ENCODE measurements at places on chromosomes 3 and 15. TPM values are rescaled to one million over a fixed set of nuclear protein-coding genes. Genes with fewer than 3 reads are reported as not detected.

The VWA5B2 gene
- 0.11 TPM for polyA plus RNA-seq

The PRICKLE2 gene
- 3.5 TPM for polyA plus RNA-seq

- no peak for DNase-seq
- no peaks in the 10 kb centered on the region for H3K4me1 ChIP-seq
- H3K27me3 ChIP-seq, result no peaks in the 10 kb centered on the region
- no peaks in the 10 kb centered on the region for H3K36me3 ChIP-seq
- H3K27ac ChIP-seq, result no peak overlapping the region
- no peak overlapping the region for H3K4me3 ChIP-seq
Measured at GRCh38 chr3:9077029-9077428, 113.8 kb upstream of the RAD18 start.

- H3K4me1 ChIP-seq, result no peaks in the 10 kb centered on the region
- no peaks in the 10 kb centered on the region for H3K36me3 ChIP-seq
- peak; percentile 80 for DNase-seq
- H3K4me3 ChIP-seq, result no peak overlapping the region
- no peaks in the 10 kb centered on the region for H3K27me3 ChIP-seq
Measured at GRCh38 chr15:42704492-42704926, 32.4 kb downstream of the CDAN1 start.

The RETNLB gene
- not detected for polyA plus RNA-seq

DNA sequence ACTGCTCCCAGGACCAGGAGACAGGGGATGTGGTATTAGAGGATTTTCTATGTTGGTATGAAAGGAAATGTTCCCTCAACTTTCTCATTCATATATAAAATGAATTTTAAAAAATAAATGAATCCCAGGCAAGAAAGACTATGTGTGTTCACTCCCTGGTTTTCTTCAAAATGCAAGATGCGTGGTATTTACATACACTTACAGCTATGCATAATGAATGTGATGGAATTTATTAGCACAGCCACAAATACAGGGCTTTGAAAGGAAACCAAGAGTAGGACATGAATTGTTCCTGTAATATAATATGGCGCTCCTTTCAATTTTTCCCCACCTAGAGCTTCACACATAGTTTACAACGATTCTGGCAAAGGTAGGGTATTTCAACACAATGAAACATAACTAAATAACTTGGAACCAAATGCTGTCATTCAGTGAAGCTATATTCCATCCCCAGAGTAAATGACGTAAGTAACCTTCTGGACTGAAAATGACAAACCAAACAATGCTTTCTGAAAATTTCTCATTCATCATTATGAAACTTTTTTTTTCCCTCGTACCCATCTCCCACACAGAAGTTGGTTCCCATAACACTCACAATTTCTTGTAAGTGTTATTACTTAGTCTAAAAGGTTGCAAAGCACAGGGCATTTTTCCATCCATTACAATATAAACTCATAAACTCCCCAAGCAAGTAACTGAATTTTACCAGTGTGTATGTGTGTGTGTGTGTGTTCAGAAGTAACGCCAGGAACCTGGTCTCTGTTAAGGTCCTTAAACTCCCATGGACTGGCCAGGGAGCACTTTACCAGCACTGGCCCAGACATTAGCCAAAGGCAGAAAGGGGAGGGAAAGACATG lies 41.8 kb downstream of the CBLB start:
- no peaks in the 10 kb centered on the region for H3K36me3 ChIP-seq
- no peak for DNase-seq
- H3K4me3 ChIP-seq, result no peak overlapping the region
- H3K27me3 ChIP-seq, result no peaks in the 10 kb centered on the region
- H3K27ac ChIP-seq, result no peak overlapping the region

DNA sequence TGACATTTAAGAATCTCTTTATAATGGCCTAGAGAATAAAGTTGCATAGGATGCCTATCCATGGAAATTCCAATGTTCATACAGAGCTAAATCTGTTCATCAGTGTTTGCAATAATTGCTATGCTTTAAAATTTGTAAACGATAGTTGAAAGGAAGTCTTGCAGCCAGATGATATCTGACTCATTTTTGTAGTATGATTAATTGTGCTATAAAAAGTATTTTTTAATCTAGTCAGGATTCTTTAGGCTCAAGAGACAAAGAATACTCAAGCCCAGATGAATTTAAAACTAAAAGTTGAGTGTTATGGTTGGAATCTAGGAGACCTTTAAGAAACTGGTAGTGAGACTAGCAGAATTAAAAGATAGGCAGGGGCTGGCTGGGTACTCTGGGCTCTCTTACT lies 50.5 kb downstream of the SUCNR1 start:
- no peak overlapping the region for H3K4me3 ChIP-seq
- H3K4me1 ChIP-seq, result no peaks in the 10 kb centered on the region
- DNase-seq, result no peak

GRCh38 chr15:75554717-75555116 lies 24.4 kb downstream of the PTPN9 start:
- no peaks in the 10 kb centered on the region for H3K36me3 ChIP-seq
- no peak overlapping the region for H3K27ac ChIP-seq
- H3K4me1 ChIP-seq, result no peaks in the 10 kb centered on the region
- DNase-seq, result no peak
- no peak overlapping the region for H3K4me3 ChIP-seq

DNA sequence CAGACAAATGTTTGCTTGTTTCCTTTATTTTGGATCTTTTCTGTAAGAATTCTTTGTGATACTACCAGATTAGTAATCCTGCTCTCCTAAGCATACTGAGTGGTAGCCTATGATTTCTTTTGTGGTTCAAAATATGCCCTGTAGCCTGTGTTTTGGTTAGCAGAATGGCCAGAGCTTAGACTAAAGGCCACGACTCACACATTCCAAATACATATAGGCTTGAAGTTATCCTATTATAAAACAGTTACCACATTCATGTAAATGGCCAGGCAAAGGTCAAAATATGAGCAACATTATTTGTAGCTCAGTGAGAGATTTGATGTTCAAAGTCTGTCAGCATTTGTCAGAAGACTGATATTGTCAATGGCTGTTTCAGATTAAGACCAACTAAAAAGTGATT lies 84.5 kb downstream of the MITF start:
- H3K4me1 ChIP-seq, result no peaks in the 10 kb centered on the region
- H3K27ac ChIP-seq, result no peak overlapping the region
- H3K27me3 ChIP-seq, result no peaks in the 10 kb centered on the region
- H3K36me3 ChIP-seq, result no peaks in the 10 kb centered on the region
- H3K4me3 ChIP-seq, result no peak overlapping the region
- no peak for DNase-seq

GRCh38 chr3:15456321-15456720 lies 28.9 kb downstream of the EAF1 start:
- H3K4me1 ChIP-seq, result no peaks in the 10 kb centered on the region
- no peak overlapping the region for H3K27ac ChIP-seq
- H3K36me3 ChIP-seq, result no peaks in the 10 kb centered on the region

GRCh38 chr15:89806210-89806558 lies 8.5 kb downstream of the ANPEP start:
- no peaks in the 10 kb centered on the region for H3K4me1 ChIP-seq
- no peak for DNase-seq
- H3K27ac ChIP-seq, result peak overlapping the region; percentile 47
- H3K36me3 ChIP-seq, result no peaks in the 10 kb centered on the region
- peak overlapping the region; percentile 76 for H3K4me3 ChIP-seq
- no peaks in the 10 kb centered on the region for H3K27me3 ChIP-seq

The ZMYND10 gene
- 10.0 TPM for polyA plus RNA-seq

The CX3CR1 gene
- polyA plus RNA-seq, result 0.99 TPM

The CFAP91 gene
- 4.7 TPM for polyA plus RNA-seq

The CNTN6 gene
- polyA plus RNA-seq, result 0.11 TPM

GRCh38 chr3:23711916-23712494 lies 93.8 kb upstream of the UBE2E1 start:
- no peaks in the 10 kb centered on the region for H3K36me3 ChIP-seq
- no peak for DNase-seq
- H3K27ac ChIP-seq, result no peak overlapping the region
- no peaks in the 10 kb centered on the region for H3K4me1 ChIP-seq
- no peaks in the 10 kb centered on the region for H3K27me3 ChIP-seq
- H3K4me3 ChIP-seq, result no peak overlapping the region

- peak overlapping the region; percentile 34 for H3K27ac ChIP-seq
- no peak overlapping the region for H3K4me3 ChIP-seq
- peak; percentile 57 for DNase-seq
- no peaks in the 10 kb centered on the region for H3K27me3 ChIP-seq
Measured at GRCh38 chr15:101528108-101528916, 38.8 kb upstream of the PCSK6 start.

DNA sequence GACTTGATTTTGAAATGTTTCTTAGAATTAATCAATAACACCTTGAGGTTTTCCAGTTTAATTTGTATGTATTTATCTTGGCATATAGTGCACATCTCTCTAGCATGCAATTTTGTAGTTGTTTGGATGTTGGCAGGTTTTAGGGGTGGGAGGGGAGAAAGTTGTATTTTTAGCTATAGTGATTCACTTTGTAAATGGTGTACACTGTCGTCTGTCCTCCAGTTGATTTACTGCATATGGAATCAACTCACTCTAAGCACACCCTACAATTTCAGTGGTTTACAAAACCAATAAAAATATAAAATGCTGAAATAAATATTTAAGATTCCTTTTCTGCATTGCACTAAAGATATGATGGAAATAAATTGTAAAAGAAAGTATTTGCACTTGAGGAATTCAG lies 199.1 kb downstream of the CDIN1 start:
- H3K36me3 ChIP-seq, result no peaks in the 10 kb centered on the region
- no peaks in the 10 kb centered on the region for H3K4me1 ChIP-seq
- DNase-seq, result no peak
- H3K27me3 ChIP-seq, result no peaks in the 10 kb centered on the region
- H3K27ac ChIP-seq, result no peak overlapping the region
- H3K4me3 ChIP-seq, result no peak overlapping the region

The PAK2 gene
- 13.4 TPM for polyA plus RNA-seq

DNA sequence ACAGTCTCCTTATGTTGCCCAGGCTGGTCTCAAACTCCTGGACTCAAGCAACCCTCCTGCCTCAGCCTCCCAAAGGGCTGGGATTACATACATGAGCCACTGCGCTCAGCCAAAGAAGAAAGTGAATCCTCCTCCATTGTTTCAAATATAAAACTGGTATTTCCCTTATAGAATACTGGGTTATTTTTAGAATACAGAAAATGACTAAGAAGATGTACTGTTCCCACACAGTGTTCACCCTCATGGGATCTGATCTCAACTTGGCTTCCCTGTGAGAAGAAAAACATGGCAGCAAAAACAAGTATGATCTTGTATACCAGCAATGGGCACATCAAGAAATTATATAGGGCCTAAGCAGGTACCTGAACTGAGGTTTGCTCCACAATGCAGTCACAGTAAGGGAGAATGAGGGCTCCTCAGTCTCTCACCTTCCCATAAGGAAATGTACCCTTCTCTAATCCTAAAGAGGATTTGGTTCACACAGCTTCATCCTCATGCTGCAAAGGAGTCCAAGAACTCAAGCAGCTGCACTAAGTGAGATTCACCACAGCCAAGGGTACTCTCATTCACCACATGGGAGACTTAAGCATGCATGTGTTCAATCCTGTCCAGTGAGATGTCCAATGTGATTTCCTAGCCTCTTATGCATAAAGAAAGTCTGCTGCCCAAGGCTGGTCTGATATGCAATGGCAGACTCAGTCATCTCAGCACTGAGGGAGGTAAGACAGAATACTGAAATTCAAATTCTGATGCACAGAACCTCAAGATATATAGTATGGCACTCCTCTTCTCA lies 25.8 kb downstream of the USP4 start:
- H3K4me3 ChIP-seq, result no peak overlapping the region
- H3K27ac ChIP-seq, result no peak overlapping the region
- peaks cover 3% of the 10 kb centered on the region for H3K36me3 ChIP-seq
- no peak for DNase-seq
- H3K27me3 ChIP-seq, result no peaks in the 10 kb centered on the region
- no peaks in the 10 kb centered on the region for H3K4me1 ChIP-seq

The TM4SF18 gene
- 14.2 TPM for polyA plus RNA-seq

DNA sequence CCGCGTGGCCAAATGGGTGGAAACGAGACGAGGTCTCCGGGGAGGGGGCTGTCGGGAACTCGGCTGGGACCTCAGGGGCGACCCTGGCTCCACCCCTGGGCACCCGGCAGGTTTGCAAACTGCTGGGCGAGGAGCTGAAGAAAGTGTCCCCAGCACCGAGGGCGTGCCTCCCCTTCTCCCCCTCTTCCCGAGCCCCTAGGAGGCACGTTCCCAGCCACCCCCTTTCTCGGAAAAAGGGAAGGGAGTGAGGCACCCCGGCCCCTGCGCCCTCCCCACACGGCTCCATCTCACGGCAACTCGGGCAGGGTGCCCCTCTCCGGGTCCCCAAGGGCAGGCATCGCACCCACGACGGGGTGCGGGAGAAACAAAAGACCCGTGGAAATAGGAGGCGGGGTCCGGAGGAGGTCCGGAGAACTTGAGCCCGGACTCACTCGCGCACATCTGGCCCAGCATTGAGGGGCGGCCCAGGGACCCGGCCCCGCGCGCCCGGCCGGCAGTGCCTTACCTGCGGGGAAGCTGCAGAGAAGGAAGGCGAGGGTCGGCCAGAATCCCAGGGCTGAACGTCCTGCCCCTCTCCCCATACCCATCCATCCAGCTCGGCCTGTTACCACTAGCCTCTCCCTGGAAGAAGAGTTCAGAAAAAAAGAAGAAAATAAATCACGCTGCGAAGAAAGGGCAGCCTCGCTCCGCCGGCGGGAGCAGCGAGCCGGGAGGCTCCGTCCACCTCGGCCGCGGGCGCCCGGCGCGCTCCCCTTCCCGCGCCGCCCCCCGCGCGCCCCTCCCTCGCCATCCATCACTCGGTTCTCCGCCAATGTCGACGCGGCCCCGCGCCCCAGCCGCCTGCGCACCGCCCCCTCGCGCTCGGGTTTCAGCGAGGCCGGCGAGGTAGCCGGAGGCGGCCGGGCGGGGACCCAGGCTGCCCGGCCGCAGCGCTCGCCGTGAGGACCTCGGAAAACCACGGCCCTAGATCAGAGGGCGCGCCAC lies 16.3 kb downstream of the RGMA start:
- no peaks in the 10 kb centered on the region for H3K4me1 ChIP-seq
- no peaks in the 10 kb centered on the region for H3K27me3 ChIP-seq
- no peaks in the 10 kb centered on the region for H3K36me3 ChIP-seq
- DNase-seq, result peak; percentile 93
- peak overlapping the region; percentile 46 for H3K4me3 ChIP-seq
- no peak overlapping the region for H3K27ac ChIP-seq

The LSG1 gene
- 14.8 TPM for polyA plus RNA-seq

GRCh38 chr3:42130007-42130328 lies 38.8 kb downstream of the TRAK1 start:
- H3K4me1 ChIP-seq, result no peaks in the 10 kb centered on the region
- no peak overlapping the region for H3K27ac ChIP-seq
- DNase-seq, result no peak
- no peaks in the 10 kb centered on the region for H3K36me3 ChIP-seq
- H3K4me3 ChIP-seq, result no peak overlapping the region

DNA sequence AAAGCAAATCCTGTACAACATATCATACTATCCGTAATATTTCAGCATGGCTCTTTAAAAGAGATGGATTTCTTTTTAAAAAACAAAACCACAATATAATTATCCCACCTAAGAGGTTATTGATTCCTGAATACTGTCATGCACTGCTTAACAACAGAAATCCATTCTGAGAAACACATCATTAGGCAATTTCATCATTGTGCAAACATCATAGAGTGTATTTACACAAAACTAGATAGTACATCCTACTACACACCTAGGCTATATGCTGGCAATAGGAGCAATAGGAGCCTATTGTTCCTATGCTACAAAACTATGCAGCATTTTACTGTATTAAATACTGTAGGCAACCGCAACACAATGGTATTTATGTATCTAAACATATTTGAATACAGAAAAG lies 242.0 kb downstream of the NEK10 start:
- H3K27ac ChIP-seq, result no peak overlapping the region
- H3K4me3 ChIP-seq, result no peak overlapping the region
- H3K36me3 ChIP-seq, result no peaks in the 10 kb centered on the region
- H3K27me3 ChIP-seq, result no peaks in the 10 kb centered on the region

GRCh38 chr3:132785292-132785691 lies 63.1 kb upstream of the NPHP3 start:
- no peak for DNase-seq
- no peaks in the 10 kb centered on the region for H3K4me1 ChIP-seq
- no peaks in the 10 kb centered on the region for H3K27me3 ChIP-seq
- no peaks in the 10 kb centered on the region for H3K36me3 ChIP-seq
- H3K27ac ChIP-seq, result no peak overlapping the region
